Parietal lobe (tissue), 2 donors: ENCODE measurements at places on chromosomes 7 and 10. TPM values are rescaled to one million over a fixed set of nuclear protein-coding genes. Genes with fewer than 3 reads are reported as not detected.

The RHOBTB1 gene
- total RNA-seq, result 36.3 TPM

The COPG2 gene
- 51.3 TPM for total RNA-seq

The ANKRD30A gene
- not detected for total RNA-seq

The FEZF1 gene
- not detected for total RNA-seq

The SPAG6 gene
- 0.94 TPM for total RNA-seq

The CTNNA3 gene
- 6.9 TPM for total RNA-seq

The EPO gene
- not detected for total RNA-seq

The USP6NL gene
- 42.3 TPM for total RNA-seq

The ZNF282 gene
- total RNA-seq, result 27.5 TPM

The KLF14 gene
- total RNA-seq, result not detected

The GSTO2 gene
- 4.4 TPM for total RNA-seq

The DRGX gene
- total RNA-seq, result not detected

The UCMA gene
- not detected for total RNA-seq

The ARHGAP22 gene
- 5.0 TPM for total RNA-seq

The THAP5 gene
- 44.1 TPM for total RNA-seq

The ARID5B gene
- 26.9 TPM for total RNA-seq

The MCM7 gene
- total RNA-seq, result 76.1 TPM

The SFMBT2 gene
- 12.5 TPM for total RNA-seq

The BTBD16 gene
- not detected for total RNA-seq

The LBX1 gene
- not detected for total RNA-seq

The ZC3HAV1L gene
- 16.0 TPM for total RNA-seq

The CTAGE8 gene
- total RNA-seq, result not detected

The ZNF786 gene
- total RNA-seq, result 17.8 TPM

The C7orf57 gene
- total RNA-seq, result 1.3 TPM

The SPDYE6 gene
- not detected for total RNA-seq

The HECW1 gene
- 107 TPM for total RNA-seq

The MYL10 gene
- not detected for total RNA-seq

The CCDC172 gene
- not detected for total RNA-seq

The DOCK1 gene
- total RNA-seq, result 22.8 TPM
